ENCODE measurements at places on chromosomes 4 and X.

GRCh38 chr4:25815586-25815985 lies 47.2 kb downstream of the SEL1L3 start:
- DNase-seq = no peak

- no peak for DNase-seq
These were observed 159.6 kb downstream of the PTTG2 start for GRCh38 chr4:38119668-38120385.

DNA sequence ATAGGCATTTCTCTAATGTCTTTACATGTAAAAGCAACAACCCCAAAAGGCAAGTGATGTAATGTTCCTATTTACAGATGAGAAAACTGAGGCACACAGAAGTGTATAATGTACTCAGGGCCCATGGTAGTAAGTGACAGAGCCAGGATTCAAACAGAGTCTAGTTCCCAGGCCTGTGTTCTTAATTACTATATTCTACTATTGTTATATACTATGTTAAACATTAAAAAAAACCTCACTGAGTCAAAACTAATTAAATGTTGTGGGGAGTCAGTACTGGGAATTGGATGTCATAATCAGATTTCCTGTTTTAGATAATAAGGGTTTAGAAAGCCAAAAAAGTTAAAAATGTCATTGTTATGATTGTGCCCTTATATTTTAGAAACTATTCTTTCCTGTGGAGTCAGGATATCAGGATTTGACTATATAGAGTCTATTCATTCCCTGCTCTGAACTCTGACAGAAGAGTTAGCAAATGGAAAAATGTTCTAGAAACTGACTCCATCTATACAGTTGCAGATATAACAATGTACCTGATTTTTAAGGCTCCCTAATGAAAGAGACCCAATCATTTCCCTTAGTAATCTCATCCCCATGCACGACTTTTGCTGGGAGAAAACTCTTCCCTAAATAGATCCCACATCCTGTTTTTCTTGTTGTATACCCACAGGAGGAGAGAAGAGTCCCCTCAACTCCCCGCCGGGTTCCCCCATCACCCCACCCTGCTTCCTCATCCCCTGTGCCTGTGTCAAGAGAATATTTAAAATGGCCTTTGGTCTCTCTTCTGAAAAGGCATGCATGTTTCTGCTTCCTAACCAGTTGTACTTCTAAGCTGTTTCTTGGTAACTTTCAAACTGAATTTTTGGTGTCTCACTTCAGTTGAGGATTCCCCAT lies 69.7 kb downstream of the REELD1 start:
- DNase-seq = no peak

GRCh38 chr4:32199639-32200038 lies 1479.5 kb downstream of the PCDH7 start:
- DNase-seq = no peak

GRCh38 chr4:75844151-75844662 lies 58.0 kb downstream of the PPEF2 start:
- DNase-seq = no peak

GRCh38 chrX:53714580-53715345 lies 28.2 kb upstream of the HUWE1 start:
- DNase-seq = peak; percentile 15

GRCh38 chr4:55706541-55706940 lies 70.4 kb upstream of the NMU start:
- DNase-seq = no peak
